ENCODE measurements at places on chromosomes 16 and 17. TPM values are rescaled to one million over a fixed set of nuclear protein-coding genes. Genes with fewer than 3 reads are reported as not detected.

NLRC5 gene
- 5.7 TPM for total RNA-seq

MLKL gene
- total RNA-seq, result 38.7 TPM

IL17C gene
- total RNA-seq, result not detected

KIF19 gene
- not detected for total RNA-seq

KRT24 gene
- total RNA-seq, result not detected

CA5A gene
- not detected for total RNA-seq

Data from A549 treated with ZK216348 at 1 μM for 4 hours (cell line).